ENCODE measurements at places on chromosomes 4 and X.

GRCh38 chrX:154426916-154427770, 1.3 kb upstream of the ATP6AP1 start:
- DNase-seq: no peak

DNA sequence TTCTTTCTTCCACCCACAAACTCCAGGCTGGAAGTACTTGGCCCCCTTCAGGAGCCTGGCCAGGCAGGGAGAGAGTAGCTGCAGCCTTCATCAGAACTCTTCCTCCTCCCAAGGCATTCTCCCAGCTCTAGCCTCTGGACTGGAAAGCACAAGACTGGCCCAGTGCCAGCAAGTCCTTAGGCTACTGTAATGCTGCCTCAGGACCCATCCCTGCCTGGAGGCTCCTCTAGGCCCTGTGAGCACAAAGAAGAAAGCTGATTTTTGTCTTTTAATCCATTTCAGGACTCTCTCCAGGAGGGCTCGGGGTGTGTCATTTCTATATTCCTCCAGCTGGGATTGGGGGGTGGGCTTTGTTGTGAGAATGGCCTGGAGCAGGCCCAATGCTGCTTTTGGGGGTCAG, 10.8 kb downstream of the AWAT2 start:
- no peak for DNase-seq

GRCh38 chrX:22959204-22959920, 40.4 kb upstream of the DDX53 start:
- no peak for DNase-seq

- no peak for DNase-seq
Observed at GRCh38 chrX:115390078-115390477, 100.6 kb downstream of the LUZP4 start.

GRCh38 chrX:1334854-1335253, 1.7 kb upstream of the IL3RA start:
- DNase-seq: no peak

DNA sequence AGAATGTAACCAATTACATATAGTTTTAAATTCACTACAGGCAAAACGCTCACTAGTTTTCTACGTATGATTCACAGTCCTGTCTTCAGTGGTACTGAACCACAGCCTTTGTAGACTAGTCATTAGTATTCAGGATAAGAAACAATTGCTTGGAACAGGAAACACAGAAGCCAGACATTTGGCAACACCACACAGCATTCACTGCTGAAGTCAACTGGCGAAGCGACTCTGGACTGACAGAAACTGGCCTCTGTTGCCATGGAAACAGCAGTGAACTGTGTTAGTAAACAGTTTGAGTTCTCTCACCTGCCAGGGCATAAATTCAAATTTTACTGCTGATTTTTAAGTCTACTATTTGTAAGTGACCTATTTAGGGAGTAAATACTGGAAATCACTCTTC, 57.6 kb downstream of the MAPK10 start:
- no peak for DNase-seq

DNA sequence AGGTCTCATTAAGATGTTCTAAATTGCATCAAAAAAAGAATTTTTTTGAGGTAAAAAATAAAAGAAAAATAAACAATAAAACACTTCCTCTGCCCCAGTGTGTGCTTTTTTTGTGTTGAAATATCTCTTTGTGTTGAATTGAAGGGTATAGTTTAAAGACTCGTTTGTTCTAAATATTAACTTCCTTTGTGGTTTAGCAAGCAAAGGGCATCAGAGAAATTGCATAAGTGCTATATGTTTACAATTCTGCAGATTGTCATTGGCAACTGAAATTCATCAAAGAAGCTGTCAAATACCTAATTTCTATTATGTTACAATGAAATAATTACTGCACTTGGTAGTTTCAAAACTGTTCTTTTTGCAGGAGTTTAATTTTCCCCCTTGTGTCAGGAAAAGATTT, 260.5 kb downstream of the DKK2 start:
- no peak for DNase-seq

- DNase-seq: no peak
Observed at GRCh38 chr4:145564540-145564939, 54.6 kb upstream of the MMAA start.

- DNase-seq: no peak
Observed at GRCh38 chr4:102036619-102037376, 246.3 kb downstream of the BANK1 start.

GRCh38 chr4:183328832-183329231, 6.6 kb upstream of the CLDN24 start:
- no peak for DNase-seq

DNA sequence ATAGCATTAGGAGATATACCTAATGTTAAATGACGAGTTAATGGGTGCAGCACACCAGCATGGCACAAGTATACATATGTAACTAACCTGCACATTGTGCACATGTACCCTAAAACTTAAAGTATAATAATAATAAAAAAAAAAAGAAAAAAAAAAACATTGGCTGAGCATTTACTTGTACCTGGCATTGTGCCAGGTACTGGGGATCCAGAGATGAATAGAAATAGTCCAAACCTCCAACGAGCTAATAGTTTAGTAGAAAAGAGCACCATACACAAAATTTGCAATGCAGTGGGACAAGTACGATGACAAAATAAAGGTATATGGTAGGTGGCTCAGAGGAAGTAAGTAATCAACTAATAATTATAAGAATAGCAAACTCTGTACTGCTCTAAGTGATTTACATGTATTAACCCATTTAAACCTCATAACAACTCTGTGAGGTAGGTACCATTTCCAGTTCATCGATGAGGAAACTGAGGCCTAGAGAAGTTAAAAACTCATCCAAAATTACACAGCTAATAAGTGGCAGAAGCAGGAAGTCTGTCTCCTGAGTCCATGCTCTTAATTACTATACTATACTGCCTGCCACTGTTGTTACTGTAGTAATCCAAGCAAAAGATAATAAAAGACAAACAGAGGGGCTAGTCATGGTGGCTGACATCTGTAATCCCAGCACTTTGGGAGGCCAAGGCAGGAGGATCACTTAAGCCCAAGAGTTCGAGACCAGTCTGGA, 319.3 kb downstream of the OPHN1 start:
- DNase-seq: no peak

GRCh38 chr4:112889619-112890527, 159.6 kb upstream of the ANK2 start:
- DNase-seq: no peak

- no peak for DNase-seq
Observed at GRCh38 chrX:9465380-9466123, 694 bp downstream of the TBL1X start.

GRCh38 chr4:151931563-151931962, 170.8 kb upstream of the GATB start:
- no peak for DNase-seq

GRCh38 chrX:133306316-133306715, 88.2 kb upstream of the TFDP3 start:
- no peak for DNase-seq

GRCh38 chrX:9610771-9611392, 146.0 kb downstream of the TBL1X start:
- DNase-seq: peak; percentile 12

GRCh38 chrX:19410259-19410658, 66.5 kb downstream of the PDHA1 start:
- DNase-seq: no peak

GRCh38 chrX:101385795-101386541, at the start of gene BTK:
Gene BTK, minus strand, starts transcription at chrX:101386191. Its CDS starts 10,907 bp downstream, at chrX:101375284.
- DNase-seq: no peak

- no peak for DNase-seq
Observed at GRCh38 chr4:128818442-128818841, 8.9 kb downstream of the JADE1 start.

DNA sequence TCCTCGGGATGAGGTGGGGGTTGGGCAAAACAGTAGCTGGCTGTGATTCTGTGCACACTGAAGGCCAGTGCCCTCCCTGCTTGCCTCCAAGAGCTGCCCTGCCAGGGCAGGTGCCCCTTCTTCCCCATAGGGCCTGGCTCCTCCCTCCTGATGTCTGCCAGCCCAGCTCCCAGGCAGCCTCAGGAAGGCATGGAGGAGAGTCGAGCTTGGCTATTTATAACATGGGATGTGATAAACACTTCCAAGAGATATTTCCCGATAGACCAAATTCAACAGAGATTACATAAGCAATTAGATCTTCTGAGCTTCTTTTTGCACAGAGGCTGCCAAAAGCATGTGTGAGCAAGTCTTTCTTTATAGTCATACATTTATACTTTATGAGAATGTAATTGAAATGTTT, 45.3 kb upstream of the PJA1 start:
- no peak for DNase-seq

DNA sequence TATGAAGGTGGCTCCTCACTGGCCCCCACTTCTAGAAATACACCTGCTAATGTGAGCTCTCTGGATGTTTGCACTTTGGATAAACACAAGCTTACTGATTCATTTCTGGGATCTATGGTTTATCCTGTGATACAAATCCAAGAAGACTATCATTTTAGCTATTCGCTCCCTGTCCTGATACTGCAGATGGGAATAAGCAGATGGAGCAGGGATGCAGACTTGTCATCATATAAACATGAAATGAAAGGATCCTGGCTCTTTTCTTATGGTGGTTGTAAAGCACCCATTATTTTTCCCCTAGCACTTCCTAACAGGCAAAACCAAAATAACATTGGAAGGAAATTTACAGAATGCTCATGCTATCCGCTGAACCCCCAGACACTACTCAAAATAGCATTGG, 162.9 kb upstream of the NOCT start:
- no peak for DNase-seq

- peak; percentile 13 for DNase-seq
Observed at GRCh38 chr4:173272996-173273395, 61.2 kb downstream of the HMGB2 start.

GRCh38 chr4:178856139-178856800, 1414.0 kb upstream of the AGA start:
- DNase-seq: no peak

DNA sequence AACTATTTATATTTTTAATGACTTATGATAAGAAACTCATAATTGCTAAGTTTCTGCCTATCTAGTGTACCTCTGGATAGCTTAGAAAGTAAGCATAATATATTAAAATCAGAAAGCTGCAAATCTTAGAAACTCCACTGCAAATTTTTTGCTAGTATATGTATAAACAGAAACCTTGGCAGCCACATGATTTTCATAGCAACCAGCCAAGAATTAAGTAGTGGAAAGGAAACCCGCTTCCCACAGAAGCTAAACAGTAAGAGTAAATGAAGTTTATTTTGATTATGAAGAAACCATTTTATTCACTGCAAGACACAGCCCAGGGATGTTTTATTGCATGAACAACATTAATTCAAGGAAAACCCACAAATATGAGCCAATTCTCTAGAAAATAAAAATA, 872.5 kb upstream of the ADGRL3 start:
- DNase-seq: no peak

DNA sequence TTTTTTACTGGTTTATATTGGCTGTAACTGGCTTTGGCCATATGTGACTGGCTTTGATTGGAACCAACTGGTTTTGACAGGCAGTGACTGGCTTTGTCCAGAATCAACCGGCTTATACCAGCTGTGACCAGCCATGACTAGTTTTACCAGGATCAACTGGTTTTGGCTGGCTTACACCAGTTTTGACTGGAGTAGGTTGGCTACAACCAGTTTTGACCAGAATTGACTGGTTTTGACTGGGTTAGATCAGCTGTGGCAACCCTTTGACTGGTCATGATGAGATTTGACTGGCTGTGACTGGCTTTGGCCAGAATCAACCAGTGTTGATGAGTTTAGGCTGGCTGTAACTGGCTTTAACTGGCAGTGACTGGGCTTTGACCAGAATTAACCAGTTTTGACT, 169.2 kb upstream of the AMOT start:
- DNase-seq: no peak

- no peak for DNase-seq
Observed at GRCh38 chr4:143184217-143184502, 557 bp upstream of the USP38 start.

DNA sequence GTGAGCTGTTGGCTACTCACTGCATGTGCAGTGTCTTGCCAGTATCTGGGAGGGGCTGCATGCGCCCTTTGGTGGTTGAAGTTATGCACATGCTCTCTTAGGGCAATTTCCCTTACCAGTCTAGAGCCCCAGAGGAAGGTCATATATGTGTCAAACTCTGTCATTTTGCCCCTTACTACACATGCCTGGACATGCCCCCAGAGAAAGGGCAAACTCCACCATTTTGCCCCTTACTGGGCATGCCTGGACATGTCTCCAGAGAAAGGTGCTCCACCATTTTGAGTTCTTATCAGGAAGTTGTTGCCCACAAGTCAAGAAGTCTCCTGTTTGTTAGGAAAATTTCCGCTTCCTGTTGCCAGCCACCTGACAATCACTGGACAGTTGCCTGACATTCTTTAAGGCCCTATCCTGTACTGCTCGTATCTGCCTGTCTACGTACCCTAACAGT, 56.4 kb upstream of the PLAC8 start:
- no peak for DNase-seq
